ENCODE measurements at places on chromosomes 3 and 15. TPM values are rescaled to one million over a fixed set of nuclear protein-coding genes. Genes with fewer than 3 reads are reported as not detected.

Gene SERINC4
- polyA plus RNA-seq, result 0.25 TPM

Gene FBXO40
- polyA plus RNA-seq, result 4.7 TPM

Gene TRANK1
- 2.2 TPM for polyA plus RNA-seq

Gene MKRN2OS
- not detected for polyA plus RNA-seq

Gene SLC30A4
- polyA plus RNA-seq, result 2.4 TPM

Gene SLC22A14
- polyA plus RNA-seq, result 0.06 TPM

Gene AGBL1
- polyA plus RNA-seq, result under 0.01 TPM

Gene SENP8
- polyA plus RNA-seq, result 2.1 TPM

Gene LIPH
- polyA plus RNA-seq, result 0.04 TPM

Gene ROPN1
- 0.19 TPM for polyA plus RNA-seq

Gene DUOXA2
- polyA plus RNA-seq, result 0.03 TPM

Gene CHRNA3
- 0.06 TPM for polyA plus RNA-seq

Gene BFSP2
- not detected for polyA plus RNA-seq

Gene ACKR4
- 2.2 TPM for polyA plus RNA-seq

Gene P2RY1
- polyA plus RNA-seq, result 1.2 TPM

Gene CIP2A
- polyA plus RNA-seq, result 0.19 TPM

Gene HES1
- 9.2 TPM for polyA plus RNA-seq

Gene DPPA2
- not detected for polyA plus RNA-seq

Gene GOLGA8O
- 0.42 TPM for polyA plus RNA-seq

Gene NR1I2
- polyA plus RNA-seq, result not detected

Gene FETUB
- not detected for polyA plus RNA-seq

Gene CBLB
- 25.4 TPM for polyA plus RNA-seq

Gene WDR93
- polyA plus RNA-seq, result not detected

Gene CLCN2
- polyA plus RNA-seq, result 2.7 TPM

Gene ALPK3
- 144 TPM for polyA plus RNA-seq

Gene C3orf49
- polyA plus RNA-seq, result not detected

Gene ADAMTS9
- polyA plus RNA-seq, result 12.1 TPM

Gene ULK4
- 1.6 TPM for polyA plus RNA-seq

Gene VEPH1
- not detected for polyA plus RNA-seq

Gene PRRT3
- polyA plus RNA-seq, result 0.44 TPM

Gene GPR87
- polyA plus RNA-seq, result not detected

Gene TM6SF1
- 2.7 TPM for polyA plus RNA-seq

Gene RLBP1
- not detected for polyA plus RNA-seq

Gene ZNF385D
- 3.0 TPM for polyA plus RNA-seq

Gene TMEM89
- not detected for polyA plus RNA-seq

Gene PP2D1
- polyA plus RNA-seq, result not detected

Gene MUSTN1
- polyA plus RNA-seq, result 183 TPM

Gene POC1A
- 3.0 TPM for polyA plus RNA-seq
